Trophoblast cell (in vitro differentiated cells and primary cell): ENCODE measurements at places on chromosomes 11 and 22.

- DNase-seq: no peak
Observed at GRCh38 chr11:77181799-77182541, 53.9 kb downstream of the MYO7A start.

DNA sequence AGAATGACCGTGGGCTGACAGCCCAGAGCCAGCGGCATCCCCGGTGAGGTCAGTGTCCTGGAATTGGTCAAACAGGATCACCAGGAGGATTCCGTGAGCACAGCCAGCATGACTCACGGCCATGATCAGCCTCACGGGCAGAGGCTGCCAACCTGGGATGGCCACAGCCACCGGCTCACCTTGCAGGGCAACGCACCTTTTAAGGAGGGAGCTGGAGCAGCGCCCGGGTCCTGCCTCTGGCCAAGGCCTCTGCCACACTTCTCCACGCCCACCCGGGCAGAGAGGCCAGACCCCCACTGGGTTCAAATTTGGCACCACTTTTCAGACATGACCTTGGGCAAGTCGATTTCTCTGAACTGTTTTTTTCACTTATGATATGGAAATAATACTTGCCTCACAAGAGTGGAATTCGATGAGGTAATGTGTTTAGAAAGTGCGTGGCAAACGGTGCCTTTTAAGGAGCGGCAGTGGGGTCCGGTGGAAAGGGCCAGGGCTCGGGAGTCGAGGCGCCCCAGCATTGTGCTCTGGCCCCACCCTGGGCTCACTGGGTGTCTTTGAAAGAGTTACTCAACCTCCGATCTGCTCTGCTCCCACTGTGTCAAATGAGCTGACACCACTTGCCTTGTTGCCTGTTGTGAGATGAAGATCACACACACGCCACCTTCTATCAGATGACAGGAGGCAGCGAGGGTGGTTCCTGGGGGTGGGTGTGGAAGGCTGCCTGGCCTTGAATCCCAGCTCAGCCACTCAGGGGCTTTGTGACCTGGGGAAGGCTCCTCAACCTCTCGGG is 16.0 kb downstream of the TXN2 start:
- peak; percentile 88 for DNase-seq

DNA sequence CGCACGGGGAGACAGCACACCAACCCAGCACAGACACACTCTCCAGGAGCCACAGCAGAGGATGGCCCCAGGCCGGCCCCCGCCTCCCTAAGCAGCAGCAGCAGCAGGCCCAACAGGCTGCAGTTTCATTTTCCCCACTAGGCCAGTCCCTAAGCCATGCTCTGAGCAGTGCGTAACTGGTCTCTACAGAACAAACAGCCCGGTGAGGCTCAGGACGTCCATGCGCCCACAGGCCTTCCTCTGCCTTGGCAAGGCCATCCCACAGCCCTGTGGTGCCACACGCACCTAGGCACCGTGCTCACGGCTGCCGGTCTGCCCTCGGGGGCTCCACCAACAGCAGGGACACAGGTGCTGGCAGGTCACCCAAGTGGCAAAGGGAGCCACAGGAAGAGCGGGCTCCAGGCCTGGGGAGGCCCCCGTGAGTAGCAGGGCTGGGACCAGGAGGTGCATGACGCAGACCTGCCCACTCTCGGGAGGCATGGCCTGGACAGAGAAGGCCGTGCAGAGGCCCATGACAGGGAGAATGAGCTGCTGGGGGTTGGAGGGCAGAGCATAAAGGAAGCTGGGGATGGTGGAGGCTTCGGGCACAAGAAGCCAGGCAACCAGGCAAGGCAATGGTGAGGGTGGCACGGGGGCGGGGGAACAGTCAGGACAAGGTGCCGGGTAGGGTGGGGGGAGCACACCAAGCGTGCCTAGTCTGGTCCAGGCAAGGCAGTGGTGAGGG is 1.4 kb upstream of the MOB2 start:
- DNase-seq: no peak

GRCh38 chr11:88683024-88683423 is 345.5 kb upstream of the CTSC start:
- DNase-seq: no peak

DNA sequence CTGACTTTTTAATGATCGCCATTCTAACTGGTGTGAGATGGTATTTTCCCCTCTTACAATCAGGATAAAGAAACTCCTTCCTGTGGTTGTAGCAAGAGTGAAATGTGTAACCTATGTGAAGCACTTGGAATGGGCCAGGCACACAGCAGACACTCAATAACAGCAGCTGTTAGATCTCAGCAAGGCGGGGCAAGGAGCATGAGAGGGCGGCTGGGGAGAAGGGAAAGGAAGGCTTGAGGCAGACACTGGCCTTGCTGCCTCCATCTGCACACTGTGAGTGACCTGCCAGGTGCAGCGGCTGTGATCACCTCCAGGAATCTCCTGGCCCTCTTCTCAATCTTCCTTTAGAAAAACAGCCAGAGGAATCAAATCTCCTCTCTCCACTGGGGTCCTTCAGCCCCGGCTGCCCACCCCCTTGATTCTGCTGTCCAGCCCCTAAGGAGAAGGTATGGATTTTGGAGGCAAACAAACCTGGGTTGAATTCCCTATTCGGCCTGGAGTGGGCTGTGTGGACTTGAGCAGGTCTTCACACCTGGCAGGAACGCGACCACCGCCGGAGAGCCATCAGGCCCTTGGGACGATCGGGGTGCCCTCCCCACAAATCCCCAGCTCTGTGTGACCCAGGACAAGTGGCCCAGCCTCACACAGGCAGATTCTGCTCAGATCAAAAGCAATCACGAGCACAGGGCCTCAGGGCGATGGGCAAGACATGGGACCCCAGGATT is 49.0 kb downstream of the RPUSD4 start:
- no peak for DNase-seq

- DNase-seq: no peak
Observed at GRCh38 chr22:20114506-20115475, 1.1 kb upstream of the RANBP1 start.

- DNase-seq: no peak
Observed at GRCh38 chr22:19876941-19877625, 22.4 kb upstream of the GNB1L start.

DNA sequence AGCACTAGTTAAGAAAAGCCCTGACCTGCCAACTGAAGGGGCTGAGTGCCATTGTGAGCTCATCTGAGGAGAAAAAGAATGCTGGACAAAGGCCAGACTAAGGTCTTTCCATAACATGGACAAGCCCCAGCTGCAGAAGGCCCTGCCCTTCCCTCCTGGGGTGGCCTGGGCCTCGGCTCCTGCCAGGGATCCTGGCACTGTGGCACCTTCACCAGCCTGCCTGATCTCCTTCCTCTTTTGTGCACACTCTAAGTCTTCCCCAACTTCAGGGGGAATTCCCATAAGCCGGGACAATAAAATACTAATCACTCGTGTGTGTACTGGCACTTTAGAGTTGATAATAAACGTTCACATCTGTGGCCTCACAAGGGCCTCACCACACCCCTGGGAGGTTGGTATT is 9.9 kb downstream of the TMPRSS13 start:
- no peak for DNase-seq

DNA sequence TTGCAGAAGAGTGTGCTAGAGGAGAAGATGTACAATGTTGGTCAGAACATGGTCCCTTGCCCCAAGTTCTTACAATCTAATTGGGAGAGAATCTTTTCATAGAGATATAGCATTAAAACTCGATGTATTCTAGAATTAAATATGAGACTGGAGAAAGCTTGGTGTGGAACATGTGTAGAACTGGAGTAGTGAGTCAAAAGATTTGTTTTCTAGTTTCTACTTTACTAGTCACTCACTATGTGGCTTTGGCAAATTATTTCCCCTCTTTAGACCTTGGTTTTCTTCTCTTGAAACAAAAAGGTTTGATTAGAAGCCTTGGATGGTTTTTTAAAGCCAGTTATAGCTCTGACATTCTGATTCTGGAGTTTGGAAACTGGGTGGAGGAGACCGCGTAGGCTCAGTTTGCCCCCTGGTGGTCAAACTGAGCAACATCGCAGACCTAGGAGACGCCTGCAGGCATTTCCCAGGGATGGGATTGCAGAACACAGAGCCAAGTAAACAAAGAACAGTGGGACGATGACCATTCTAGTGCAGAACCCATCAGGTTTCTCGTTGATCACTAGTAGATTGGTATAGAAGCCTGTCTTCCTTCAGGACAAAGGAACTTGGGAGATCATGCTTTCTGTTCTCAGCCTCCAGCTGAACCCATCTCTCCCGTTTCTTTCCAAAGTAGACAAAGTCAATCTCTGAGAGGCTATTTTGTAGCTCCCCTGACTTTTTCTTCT is 8.5 kb upstream of the CHRDL2 start:
- DNase-seq: peak; percentile 49

DNA sequence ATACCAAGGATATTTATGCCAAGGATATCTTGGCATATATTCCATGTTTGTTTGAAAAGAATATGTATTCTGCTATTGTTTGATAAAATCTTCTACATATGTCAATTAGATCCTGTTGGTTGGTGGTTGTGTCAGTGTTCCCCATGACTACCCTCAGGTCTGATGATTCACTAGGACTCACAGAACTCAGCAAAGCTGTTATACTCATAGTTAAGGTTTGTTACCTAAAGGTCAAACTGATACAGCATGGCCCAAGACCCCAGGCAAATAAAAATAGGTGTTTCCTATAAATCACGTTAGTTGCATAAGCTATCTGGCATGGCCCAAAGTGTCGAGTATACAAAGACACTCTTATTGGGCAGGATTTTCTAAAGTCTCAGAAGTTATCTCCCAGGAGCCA is 30.2 kb upstream of the B3GNT6 start:
- no peak for DNase-seq

GRCh38 chr11:95486466-95486865 is 255.5 kb upstream of the SESN3 start:
- DNase-seq: no peak

- no peak for DNase-seq
Observed at GRCh38 chr22:50192436-50193204, 6.9 kb downstream of the TRABD start.

DNA sequence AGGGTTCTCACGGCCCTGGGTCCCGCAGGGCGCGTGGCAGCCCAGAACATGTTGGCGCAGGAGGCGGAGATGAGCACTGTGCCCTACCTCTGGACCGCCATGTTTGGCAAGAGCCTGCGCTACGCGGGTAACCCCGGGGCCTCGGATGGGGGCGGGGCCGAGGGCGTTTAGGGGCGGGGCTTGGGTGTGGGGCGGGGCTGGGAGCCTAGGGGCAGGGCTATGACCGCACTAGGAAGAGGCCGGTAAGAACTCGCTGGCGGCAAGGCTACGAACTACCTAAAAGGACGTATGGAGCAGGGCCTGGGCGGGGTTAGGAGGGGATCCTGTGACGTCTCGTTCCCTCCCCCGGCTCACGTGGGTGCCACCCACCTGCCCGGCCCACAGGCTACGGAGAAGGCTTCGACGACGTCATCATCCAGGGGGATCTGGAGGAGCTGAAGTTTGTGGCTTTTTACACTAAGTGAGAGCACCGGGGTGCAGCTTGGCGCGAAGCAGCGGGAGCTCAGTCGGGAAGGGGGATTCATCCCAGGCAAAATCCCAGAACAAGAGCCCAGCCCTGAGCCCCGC is 2.8 kb upstream of the LZTR1 start:
- peak; percentile 83 for DNase-seq
